Activated T-helper 1 cell treated with Interleukin-2 at 50 U/mL for 16 hours (primary cell): ENCODE measurements at places on chromosomes 1 and 21.

DNA sequence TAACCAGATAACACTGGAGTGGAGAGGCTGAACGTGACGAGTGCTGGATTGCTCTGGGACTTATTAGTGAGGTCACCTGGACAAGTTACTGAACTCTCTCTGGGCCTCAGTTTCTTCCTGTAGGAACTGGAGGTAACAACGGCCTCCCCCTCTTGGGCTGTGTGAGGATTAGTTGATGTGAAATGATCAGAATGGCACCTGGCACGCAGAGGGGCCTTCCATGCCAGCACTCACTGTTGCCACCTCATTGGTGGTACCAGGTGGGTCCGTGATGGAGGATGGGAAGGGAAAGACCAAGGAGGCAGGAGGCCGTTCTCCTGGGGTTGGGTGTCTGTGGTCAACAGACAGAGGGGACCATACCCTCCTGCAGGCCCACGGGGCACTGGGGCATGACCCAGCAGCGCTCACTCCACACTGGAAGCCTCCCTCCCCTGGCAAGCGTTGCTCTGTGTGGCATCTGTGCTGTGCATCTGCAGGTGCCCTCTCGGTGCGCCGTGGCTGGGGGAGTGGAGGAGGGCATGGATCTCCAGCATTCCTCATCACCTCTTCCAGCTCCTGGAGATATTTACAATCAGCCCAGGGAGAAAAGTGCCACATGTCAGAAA, 349.5 kb upstream of the VAMP3 start:
- DNase-seq: no peak

GRCh38 chr1:155645034-155645598, 35.1 kb downstream of the MSTO1 start:
- DNase-seq: no peak

DNA sequence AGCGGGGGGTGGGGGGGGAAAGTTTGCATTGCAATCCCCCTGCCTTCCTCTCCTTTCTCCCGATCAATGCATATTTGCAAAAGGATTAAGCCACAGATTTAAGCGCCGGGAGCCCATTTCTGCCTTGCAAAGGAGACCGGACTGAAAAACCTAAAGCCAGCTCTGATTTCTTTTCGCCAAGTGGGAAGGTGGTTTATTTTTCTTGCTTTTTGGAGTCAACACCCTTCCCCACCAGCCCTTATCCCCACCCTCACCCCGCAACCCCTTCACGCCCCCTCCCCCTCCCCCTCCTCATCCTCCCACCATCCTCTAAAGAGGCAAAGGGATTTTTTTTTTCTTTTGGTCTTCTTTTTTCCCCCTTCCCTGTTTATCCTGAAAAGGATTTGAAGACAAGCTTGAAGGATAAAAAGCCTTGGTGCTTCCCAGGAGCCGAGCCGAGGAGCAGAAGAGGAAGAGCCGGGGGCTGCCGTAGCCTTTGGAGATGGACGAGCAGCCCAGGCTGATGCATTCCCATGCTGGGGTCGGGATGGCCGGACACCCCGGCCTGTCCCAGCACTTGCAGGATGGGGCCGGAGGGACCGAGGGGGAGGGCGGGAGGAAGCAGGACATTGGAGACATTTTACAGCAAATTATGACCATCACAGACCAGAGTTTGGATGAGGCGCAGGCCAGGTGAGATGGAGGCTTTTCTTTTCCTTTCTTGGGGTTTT, 513 bp downstream of the PBX1 start:
- DNase-seq: no peak

DNA sequence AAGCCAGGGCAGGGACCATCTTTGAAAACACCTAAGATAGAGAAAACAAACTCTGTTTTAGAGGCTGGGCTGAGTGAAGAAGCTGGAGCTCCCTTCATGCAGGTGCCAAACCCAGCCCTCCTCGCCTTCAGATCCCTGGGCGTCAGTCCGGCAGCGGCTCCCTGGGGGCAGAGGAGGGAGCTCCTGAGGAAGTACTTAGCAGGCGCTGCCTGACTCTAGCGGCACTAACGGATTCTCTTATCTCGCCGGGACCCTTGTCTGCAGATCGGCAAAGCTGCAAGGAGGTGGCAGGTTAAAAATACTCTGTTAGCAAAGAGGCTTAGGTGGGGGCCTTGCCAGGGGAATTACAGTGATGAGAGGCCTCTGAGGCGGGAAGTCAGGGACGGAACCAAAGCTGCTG, 79.6 kb downstream of the PLXNA2 start:
- DNase-seq: no peak

- DNase-seq: no peak
Observed at GRCh38 chr1:153288634-153289275, 24.0 kb downstream of the PGLYRP3 start.
